Gastrocnemius medialis (tissue), 4 donors: ENCODE measurements at places on chromosomes 4 and X.

- H3K27ac ChIP-seq: no peak overlapping the region
- H3K36me3 ChIP-seq: peaks cover 75% of the 10 kb centered on the region
- H3K4me1 ChIP-seq: no peaks in the 10 kb centered on the region
- H3K27me3 ChIP-seq: no peaks in the 10 kb centered on the region
Measured at GRCh38 chr4:70772929-70773555, 51.3 kb downstream of the RUFY3 start.

- no peak overlapping the region for H3K4me3 ChIP-seq
- H3K27ac ChIP-seq: no peak overlapping the region
- no peaks in the 10 kb centered on the region for H3K36me3 ChIP-seq
Measured at GRCh38 chr4:148740701-148741100, 298.5 kb upstream of the NR3C2 start.

- H3K27ac ChIP-seq: no peak overlapping the region
- no peak for DNase-seq
- H3K27me3 ChIP-seq: no peaks in the 10 kb centered on the region
- no peak overlapping the region for H3K4me3 ChIP-seq
- no peaks in the 10 kb centered on the region for H3K4me1 ChIP-seq
Measured at GRCh38 chr4:121510341-121510874, 129.6 kb upstream of the QRFPR start.

- no peaks in the 10 kb centered on the region for H3K4me1 ChIP-seq
- H3K27ac ChIP-seq: no peak overlapping the region
- DNase-seq: no peak
- H3K4me3 ChIP-seq: no peak overlapping the region
Measured at GRCh38 chr4:55503169-55503568, 43.5 kb downstream of the CLOCK start.

- H3K27ac ChIP-seq: no peak overlapping the region
- no peaks in the 10 kb centered on the region for H3K27me3 ChIP-seq
- no peak overlapping the region for H3K4me3 ChIP-seq
- no peaks in the 10 kb centered on the region for H3K4me1 ChIP-seq
Measured at GRCh38 chrX:9816084-9816700, 30.0 kb downstream of the SHROOM2 start.

DNA sequence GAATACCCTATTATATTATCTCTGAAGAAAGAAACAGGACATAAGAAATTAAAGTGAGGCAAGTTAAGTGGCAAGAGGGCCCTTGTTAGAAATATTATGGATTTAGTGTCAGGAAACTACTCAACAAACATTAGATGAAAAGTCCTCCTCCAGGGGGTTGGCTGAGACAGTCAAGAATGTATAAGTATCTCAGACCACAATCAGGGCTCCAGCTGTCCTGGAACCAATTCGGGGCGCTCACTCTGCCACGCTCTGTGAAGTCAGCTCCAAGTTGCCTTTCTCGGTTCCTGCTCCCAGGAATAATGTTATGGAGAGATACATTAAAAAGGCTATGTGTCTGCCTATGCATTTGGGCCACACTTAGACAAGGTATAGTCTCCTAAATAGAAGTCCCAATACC, 73.3 kb downstream of the RASGEF1B start:
- no peak for DNase-seq
- H3K36me3 ChIP-seq: no peaks in the 10 kb centered on the region
- no peak overlapping the region for H3K27ac ChIP-seq
- no peak overlapping the region for H3K4me3 ChIP-seq
- no peaks in the 10 kb centered on the region for H3K4me1 ChIP-seq

GRCh38 chr4:26420913-26421312, 69.4 kb downstream of the CCKAR start:
- H3K4me1 ChIP-seq: peaks cover 10% of the 10 kb centered on the region
- no peak overlapping the region for H3K4me3 ChIP-seq
- no peaks in the 10 kb centered on the region for H3K36me3 ChIP-seq
- H3K27me3 ChIP-seq: no peaks in the 10 kb centered on the region

DNA sequence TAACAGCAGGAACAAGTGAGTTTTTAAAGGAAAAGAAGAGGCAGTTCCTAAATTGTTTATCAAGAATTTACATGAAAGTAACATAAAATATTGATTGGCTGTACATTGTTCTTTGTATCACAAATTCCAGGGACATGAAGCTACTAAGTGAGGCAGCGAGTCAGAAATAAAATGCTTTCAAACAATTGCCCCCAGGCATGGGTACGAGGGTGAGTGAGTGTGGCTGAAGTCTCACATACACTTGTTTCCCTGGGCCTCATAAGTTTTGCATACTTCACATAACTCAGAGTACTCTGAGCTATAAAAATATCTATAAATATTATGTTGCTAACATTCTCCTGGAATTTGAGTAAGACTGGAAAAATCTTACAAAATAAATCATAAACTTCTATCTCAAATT, 511.6 kb upstream of the PRKX start:
- no peak for DNase-seq
- no peak overlapping the region for H3K4me3 ChIP-seq
- H3K4me1 ChIP-seq: no peaks in the 10 kb centered on the region
- H3K36me3 ChIP-seq: no peaks in the 10 kb centered on the region

- no peaks in the 10 kb centered on the region for H3K27me3 ChIP-seq
- H3K4me1 ChIP-seq: no peaks in the 10 kb centered on the region
- DNase-seq: no peak
- H3K4me3 ChIP-seq: no peak overlapping the region
- H3K27ac ChIP-seq: no peak overlapping the region
Measured at GRCh38 chr4:121304893-121305292, 75.9 kb downstream of the QRFPR start.

GRCh38 chr4:172099376-172099775, 286.2 kb downstream of the GALNTL6 start:
- DNase-seq: no peak
- H3K4me1 ChIP-seq: no peaks in the 10 kb centered on the region
- no peak overlapping the region for H3K4me3 ChIP-seq
- H3K27me3 ChIP-seq: no peaks in the 10 kb centered on the region
- no peak overlapping the region for H3K27ac ChIP-seq

DNA sequence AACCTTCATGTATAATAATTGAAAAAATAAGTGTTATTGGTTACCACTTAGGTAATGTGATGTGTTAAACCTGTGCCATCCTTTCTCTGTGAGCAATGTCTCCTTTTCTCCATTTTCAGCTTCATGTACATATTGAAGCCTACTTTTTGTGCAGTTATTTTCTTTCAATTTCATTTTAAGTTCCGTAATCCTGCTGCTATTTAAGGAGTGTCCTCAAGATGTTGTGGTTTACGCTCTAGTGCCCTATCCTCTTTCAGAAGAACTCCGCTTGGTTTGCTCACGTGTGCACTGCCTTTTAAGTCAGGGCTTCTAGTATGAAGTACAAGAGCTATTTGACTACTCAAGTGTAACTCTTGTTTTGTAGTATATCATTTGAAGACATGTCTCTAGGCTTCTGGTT, 2253.2 kb upstream of the TENM3 start:
- no peak overlapping the region for H3K4me3 ChIP-seq
- DNase-seq: no peak
- no peaks in the 10 kb centered on the region for H3K4me1 ChIP-seq
- H3K27ac ChIP-seq: no peak overlapping the region
- no peaks in the 10 kb centered on the region for H3K36me3 ChIP-seq

GRCh38 chr4:33802578-33802977, 2441.7 kb downstream of the ARAP2 start:
- H3K27ac ChIP-seq: no peak overlapping the region
- no peaks in the 10 kb centered on the region for H3K4me1 ChIP-seq
- DNase-seq: no peak
- no peaks in the 10 kb centered on the region for H3K27me3 ChIP-seq
- H3K36me3 ChIP-seq: no peaks in the 10 kb centered on the region

DNA sequence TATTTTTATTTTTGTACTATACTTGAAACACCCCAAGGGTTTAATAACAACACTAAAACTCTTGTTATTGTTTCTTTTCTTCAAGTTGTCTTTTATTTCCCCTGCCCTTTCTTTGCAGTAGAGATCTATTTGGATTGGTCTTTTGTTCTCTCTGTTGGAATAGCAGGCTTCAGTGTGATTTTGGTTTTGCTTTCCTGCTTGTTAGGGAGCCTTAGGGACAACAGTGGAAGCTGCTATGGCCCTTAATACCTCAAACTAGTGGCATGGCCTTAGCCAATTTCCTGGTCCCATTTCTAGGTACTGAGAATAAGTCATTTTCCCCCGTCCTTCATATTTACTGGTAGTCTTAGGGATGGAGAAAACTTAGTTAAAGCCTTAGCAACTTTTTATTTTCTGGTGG, 535.4 kb upstream of the NDST4 start:
- no peak for DNase-seq
- H3K27ac ChIP-seq: no peak overlapping the region
- H3K4me1 ChIP-seq: no peaks in the 10 kb centered on the region
- H3K27me3 ChIP-seq: no peaks in the 10 kb centered on the region
- H3K36me3 ChIP-seq: no peaks in the 10 kb centered on the region
- H3K4me3 ChIP-seq: no peak overlapping the region

DNA sequence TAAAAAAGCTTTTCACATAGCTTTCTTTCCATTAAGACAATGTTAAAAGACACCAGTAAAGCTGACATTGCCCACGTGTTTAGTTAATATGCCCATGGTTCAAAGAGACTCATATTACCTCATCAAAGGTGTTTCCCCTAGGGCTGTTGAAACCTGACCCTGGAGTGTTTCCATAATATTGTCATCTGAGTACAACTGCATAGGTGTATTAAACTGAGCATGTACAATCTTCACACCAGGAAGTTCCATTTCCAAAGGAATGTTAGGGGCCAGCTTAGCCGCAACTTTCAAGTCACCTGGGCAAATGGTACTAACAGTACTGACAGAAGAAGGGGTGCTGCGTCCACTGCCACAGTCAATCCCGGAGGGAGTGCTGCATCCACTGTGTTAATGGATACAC, 27.1 kb downstream of the PDLIM3 start:
- peak overlapping the region; percentile 96 for H3K27ac ChIP-seq
- H3K27me3 ChIP-seq: no peaks in the 10 kb centered on the region
- no peak overlapping the region for H3K4me3 ChIP-seq
- H3K4me1 ChIP-seq: peaks cover 75% of the 10 kb centered on the region
- peaks cover 24% of the 10 kb centered on the region for H3K36me3 ChIP-seq
- no peak for DNase-seq

DNA sequence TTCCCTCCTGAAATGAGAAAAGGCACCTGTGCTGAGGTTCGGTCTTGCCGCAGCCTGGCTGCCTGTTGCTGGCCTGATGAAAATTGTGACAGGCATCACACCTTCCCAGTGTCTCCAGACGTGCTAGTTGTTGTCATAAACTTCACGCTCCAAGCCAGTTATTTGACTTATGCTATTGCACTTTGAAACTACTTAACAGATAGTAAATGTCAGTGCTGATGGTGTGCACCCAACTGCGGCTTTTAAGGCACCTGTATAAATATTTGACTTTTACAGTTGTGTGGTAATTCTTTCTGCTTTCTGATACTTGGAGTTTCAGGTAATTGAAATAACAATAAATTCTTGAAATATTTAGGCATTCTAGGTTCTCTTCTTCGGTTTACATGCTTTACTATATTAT, 1.8 kb downstream of the WWC2 start:
- peak overlapping the region; percentile 80 for H3K4me3 ChIP-seq
- no peak overlapping the region for H3K27ac ChIP-seq
- H3K36me3 ChIP-seq: no peaks in the 10 kb centered on the region
- peaks cover 15% of the 10 kb centered on the region for H3K4me1 ChIP-seq
- H3K27me3 ChIP-seq: no peaks in the 10 kb centered on the region
